ENCODE measurements at places on chromosomes 3 and 15.

GRCh38 chr3:40468018-40468417 is 8.9 kb upstream of the ZNF619 start:
- DNase-seq, result no peak

DNA sequence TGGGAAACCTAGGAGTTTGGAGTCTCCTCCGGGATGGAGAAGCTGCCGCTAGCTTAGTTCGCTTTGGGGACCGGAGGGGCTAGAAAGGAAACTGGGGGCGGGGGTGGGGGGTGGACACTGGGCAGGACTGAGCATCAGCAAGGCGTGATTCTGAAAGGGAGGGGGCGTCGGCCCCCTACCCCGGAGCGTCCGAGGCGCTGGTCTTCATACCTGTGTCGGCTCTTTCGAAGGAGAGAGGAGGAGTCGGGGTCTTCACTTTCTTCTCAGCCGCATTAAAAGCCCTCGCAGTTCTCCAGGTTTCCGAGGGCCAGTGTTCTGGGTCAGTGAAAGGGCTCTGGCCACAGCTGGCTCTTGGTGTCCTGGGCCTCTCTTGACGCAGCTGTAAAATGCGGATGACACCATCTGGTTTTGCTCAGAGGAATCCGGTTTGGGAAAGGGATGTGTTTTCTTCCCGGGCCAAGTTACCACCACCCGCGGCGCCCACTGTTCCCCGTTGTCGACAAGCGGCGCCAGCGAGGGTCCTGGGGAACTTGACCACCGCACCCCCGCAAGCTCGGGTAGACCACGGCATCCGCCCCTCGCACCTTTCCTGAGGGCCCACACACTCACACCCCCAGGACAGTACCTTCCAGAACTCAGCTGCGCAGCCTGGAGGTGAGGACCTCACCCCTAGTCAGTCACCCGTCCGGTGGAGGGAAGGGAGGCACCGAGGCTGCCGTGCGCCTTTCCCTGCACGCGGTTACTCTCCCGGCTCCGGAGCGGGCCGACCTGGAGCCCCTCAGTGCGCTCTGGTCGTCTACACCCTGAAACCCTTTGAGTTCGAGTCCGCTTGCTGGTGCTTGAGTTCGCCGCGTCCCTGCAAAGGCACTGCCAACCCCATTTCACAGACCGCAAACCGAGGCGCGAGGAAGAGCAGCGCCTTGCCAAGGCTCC is 660 bp downstream of the CCK start:
- no peak for DNase-seq

DNA sequence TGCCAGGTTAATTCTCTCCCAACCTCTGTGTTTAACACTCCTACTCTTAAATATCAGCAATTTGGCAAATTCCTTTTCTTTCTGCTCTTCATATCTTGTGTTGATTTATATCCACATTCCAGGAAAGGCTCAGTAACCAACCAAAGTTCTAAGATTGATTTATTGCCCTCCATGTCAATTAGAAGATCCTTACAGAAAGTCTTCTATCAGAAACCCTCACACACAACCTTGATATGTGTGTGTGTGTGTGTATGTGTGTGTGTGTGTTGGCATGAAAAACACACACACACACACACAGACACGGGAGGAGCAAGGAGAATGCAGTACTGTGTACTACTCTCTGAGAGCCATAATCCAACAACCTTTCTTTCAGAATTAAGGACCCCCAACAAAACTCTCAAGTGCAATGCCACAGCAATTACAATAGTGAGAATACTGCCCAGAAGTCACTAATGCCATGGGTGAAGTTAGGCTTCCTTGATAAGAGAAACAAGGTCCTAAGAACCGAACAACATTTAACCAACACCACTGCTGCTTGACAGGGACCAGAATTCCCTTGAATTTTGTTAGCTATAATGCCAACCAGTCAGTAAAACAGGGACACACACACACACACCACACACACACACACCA is 1.1 kb downstream of the LSAMP start:
- DNase-seq, result no peak

DNA sequence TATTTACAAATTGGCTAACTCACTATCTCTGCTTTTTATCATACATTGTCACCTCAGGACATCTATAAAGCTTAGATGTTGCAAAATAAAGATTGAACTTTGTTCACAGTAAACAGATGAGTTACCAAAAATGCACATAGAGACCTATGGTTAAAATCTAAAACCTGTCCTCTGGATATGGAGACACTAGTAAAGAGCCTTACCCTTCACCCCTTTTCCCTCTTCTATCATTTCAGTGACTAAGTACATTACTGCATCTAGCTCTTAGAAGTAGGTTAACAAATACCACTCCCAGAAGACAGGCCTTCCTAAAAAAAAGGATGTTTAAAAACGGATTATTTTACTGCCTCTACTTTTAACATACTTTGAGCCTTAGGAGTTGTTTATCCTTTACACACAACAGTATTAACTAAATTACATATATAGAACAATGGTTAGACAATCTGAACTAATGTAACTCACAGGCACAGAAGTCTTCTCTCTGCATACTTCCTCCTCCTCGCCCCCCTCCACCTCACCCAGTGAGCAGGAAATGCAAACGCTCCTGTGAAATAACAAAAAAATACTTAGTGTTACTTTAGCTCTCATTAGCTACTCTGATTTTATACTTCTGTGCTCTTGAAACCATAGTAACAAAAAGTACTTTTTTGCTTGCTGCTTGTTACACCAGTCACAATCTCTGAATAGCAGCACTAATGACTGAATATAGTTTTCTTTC is 23.3 kb downstream of the IREB2 start:
- DNase-seq, result no peak
